ENCODE measurements at places on chromosomes 1 and 21. TPM values are rescaled to one million over a fixed set of nuclear protein-coding genes. Genes with fewer than 3 reads are reported as not detected.

DNA sequence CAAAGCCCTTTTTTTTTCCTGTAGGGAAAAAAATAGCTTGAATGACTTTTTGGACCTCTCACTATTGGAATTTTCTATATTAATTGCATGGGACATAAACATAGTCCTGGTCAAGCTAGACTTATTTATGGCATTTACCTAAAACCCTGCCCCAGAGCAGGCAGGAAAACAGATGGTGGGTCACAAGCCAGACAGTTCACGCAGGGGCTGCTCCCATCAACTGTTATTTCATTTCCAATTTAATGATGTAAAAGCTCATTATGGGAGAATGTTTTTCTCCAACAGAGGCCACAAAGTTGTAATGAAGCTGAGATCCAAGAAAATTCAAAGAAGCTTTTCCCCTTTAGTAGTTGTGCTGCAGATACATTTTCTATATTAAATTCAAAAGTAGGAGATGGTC is 99.2 kb downstream of the SGIP1 start:
- no peak for DNase-seq

DNA sequence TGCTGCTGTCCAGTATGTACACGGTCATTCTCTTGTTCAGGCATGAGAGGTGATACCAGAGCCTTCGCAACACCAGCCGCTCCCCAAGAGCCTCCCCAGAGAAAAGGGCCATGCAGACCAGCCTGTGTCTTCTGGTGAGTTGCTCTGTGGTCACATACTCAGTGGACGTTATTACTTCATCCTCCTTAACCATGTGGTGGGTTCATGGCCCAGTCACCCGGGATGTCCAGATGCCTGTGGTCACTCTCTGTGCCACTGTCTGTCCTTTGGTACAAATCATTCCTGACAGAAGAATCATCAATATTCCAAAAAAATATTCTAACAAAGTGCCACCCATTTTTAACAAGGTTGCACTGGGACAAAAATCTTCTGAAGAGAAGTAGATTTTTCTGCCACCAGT is 8.8 kb upstream of the ZNF124 start:
- DNase-seq = no peak

DNA sequence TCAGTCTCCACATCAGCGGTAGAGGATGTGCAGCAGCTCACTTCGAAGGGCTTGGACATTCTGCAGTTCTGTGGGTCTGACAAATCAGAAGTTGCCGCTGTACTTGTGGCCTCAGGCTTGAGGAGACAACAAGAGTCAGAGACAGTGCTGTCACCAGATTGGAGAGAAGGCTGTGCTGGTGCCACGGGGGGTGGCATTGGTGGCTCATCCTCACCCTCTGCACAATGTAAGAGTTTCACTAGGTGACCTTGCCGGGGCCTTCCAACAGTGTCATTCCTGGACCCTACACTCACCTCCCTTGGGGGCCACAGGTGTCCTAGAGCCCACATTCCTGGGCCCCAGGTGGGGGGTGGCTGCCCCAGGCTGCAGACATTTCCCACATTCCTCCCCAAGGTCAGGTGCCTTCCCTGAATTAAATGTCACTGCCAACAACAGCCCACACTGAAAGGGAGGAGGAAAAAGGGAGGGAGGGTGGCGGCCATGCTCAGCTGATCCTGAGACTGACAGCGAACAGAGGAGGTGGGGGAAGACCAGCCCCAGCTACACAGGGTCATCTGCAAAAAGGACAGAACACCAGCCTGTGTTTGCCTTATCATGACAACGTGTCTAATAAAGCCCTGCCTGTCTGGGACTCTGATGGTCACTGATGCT is 46.4 kb downstream of the TMCC2 start:
- DNase-seq = no peak

DNA sequence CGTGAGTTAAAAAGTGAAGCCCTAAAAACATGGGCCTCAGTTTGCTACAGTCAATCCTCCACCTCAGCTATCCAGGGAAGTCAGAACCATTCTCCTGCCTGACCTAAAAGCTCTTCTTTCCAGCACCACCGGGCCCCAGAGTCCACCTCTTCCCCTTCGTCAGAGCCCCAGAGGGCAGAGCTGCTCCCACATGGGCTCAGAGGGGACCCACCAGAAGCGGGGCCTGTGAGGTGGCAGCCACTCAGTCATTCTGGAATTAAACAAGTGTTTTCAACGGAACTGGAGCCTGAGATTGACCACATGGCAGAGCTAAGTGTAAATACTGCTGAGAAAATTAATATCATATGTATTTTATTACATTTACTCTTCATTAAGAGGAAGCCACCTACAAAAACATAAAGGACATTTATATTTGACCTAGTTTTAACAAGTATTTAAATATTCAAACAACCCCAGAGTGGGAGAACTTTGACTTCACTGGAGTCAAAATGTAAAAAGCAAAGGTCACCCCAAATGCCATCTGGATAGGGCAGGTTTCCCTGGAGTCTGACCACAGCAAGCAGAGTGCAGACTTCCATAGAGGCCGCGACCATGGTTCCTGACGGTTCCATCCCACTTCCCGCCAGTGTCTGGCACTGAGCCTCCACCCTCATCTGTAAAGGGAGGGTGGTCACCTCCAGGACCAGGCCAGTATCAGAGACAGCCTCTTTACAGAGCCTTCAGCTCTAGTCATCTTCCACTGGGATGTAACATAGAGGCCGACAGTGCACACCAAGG is 1.8 kb downstream of the SUMO3 start:
- DNase-seq = no peak

Gene SLC30A10
- not detected for total RNA-seq

Gene NPL
- total RNA-seq = 4.8 TPM

GRCh38 chr1:16351456-16351993 is 755 bp downstream of the FBXO42 start:
- DNase-seq = peak; percentile 18

DNA sequence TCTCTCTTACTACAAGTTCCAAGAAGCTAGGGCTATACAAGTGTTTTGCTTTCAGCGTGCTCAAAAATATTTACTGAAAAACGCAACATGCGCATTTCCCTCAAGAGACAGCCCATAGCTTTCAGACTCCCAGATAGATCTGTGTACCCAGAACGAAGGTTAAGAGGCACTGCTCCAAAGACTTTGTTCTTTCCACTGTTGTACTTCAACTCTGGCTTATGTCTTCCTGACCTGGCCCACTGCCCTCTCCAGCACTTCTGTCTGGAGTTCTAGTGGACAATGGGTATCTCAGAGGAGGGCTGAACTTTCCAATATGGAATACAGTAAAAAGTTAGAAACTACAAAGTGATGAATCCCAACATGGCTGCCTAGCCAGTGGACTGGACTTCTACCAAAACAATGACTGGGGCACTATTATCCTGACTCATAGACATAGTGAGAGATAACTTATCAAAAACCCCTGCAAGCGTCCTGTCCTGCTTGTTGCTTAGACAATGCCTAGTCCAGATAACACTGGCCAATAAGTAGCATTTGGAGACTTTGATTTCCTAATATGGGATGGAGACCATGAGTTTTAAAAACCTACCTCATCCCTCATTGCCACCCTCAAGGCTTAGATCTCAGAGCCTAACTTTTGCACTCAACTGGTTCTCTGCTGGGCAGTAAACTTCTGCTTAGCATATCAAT is 8.8 kb upstream of the ADAR start:
- DNase-seq = no peak

Gene PKLR
- not detected for total RNA-seq

DNA sequence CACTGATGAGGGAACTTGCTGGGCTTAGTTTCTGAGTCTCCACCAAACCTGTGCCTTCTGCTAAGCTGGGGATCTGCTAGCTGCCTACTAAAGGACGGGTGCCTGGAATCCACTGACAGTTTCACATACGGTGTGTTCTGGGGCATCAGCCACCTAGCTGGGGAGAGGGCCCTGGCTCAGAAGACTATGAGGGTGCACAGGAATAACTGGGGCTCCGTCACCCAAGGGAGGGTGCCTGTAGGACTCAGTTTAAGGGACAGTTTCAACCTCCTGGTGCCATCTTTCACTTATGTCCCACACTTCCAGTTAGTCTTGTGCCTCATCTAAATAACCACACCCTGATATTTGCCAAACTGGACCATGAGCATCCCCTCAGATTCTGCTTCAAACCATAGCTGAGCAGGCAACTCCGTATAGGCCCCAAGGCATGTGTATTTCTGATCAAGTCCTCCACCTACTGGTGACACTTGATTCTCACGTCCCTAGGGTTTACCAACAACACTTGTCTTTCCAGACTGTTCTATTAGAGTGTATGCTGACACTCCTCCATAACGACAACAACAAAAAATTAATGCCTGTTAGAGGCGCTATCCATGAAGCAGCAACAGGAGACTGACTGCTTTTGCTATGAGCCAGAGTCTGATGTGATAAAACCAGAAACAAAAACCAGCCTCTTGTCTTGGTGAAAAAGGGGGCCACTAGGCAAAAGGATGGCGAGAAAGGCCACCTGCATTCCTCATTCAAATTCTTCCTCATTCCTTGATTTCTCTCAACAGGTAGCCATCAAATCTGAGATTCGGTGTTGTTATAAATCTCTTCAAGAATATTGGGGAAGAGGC is 55.0 kb upstream of the PAXBP1 start:
- peak; percentile 15 for DNase-seq
